Bone marrow (tissue), 2 donors: ENCODE measurements at places on chromosomes 5 and 9.

- DNase-seq = no peak
Observed at GRCh38 chr5:74945561-74946165, 79.5 kb upstream of the FAM169A start.

DNA sequence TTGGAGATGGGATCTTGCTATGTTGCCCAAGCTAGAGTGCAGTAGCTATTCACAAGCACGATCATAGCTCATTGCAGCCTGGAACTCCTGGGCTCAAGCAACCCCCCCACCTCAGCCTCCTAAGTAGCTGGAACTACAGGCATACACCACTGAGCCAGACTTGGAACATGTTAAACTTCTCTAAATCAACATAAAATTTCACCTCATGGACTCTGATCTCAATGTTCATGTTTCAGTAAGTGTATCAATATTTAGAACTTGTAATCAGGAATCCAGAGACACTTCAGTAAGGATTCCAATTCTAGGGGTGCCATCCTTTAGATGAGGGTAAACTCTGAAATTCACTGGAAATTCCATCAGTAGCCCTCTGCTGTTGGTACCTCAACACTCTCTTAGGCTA is 6.8 kb downstream of the GNE start:
- DNase-seq = no peak

- no peak for DNase-seq
Observed at GRCh38 chr5:126753227-126753626, 23.7 kb upstream of the LMNB1 start.

GRCh38 chr9:77163884-77164283 is 13.4 kb upstream of the VPS13A start:
- DNase-seq = no peak

DNA sequence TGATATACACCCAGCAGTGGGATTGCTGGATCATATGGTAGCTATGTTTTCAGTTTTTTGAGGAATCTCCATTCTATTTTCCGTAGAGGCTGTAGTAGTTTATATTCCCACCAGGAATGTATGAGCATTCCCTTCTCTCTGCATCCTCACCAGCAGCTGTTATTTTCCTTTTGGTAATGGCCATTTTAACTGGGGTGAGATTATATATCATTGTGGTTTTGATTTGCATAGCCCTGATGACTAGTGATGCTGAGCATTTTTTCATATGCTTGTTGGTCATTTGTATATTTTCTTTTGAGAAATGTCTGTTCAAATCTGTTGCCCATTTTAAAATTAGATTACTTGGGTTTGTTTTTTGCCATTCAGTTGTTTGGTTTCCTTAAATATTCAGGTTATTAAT is 11.2 kb upstream of the PPIC start:
- DNase-seq = no peak

DNA sequence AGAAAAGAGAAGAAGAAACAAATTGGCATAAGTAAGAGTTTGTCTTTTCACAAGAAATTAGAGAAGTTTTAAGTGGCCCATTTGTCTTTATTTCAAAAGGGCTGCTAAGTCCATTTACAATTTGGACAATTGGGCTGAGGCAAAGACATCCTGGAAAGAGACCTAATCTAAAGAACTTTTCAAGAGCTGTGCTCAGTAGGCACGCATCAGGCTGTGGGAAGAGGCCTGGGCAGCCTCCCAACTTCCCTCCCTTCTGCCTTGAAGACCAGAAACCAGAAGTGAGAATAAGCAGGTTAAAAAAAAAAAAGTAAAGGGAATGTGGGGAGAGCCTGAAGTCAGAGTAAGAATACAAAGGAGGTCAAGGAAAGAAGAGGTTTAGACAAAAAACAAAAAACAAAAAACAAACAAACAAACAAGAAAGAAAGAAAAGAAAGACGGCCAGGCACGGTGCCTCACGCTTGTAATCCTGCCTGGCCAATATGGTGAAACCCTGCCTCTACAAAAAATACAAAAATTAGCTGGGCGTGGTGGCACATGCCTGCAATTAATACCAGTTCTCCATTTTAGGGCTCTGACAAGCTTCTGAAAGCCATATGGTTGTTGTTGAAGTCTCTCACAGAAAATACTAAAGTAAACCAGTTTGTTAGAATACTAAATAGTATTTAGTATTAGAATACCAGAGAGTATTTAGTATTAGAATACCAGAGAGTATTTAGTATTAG is 48.0 kb upstream of the CEP78 start:
- DNase-seq = no peak

DNA sequence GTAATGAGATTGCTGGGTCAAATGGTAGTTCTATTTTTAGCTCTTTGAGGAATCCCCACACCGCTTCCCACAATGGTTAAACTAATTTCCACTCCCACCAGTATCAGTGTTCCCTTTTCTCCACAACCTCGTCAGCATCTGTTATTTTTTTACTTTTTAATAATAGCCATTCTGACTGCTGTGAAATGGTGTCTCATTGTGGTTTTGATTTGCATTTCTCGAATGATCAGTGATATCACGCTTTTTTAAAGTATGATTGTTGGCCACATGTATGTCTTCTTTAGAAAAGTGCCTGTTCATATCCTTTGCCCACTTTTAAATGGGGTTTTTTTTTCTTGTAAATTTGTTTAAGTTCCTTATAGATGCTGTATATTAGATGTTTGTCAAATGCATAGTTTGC is 73.5 kb downstream of the MTAP start:
- no peak for DNase-seq

DNA sequence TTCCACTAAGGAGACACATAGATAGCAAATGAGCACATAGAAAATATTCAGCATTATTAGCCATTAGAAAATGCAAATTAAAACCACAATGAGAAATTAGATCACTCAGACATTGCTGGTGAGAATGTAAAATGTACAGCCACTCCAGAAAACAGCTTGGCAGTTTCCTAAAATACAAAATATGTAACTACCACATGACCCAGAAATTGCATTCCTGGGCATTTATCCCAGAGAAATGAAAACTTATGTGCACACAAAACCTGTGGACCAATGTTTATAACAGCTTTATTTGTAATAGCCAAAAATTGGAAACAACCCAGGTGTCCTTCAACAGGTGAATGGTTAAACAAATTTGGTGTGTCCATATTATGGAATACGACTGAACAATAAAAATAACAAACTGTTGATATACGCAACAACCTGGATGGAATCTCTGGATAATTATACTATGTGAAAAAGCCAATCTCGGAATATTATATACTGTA is 34.8 kb upstream of the SHC3 start:
- no peak for DNase-seq

DNA sequence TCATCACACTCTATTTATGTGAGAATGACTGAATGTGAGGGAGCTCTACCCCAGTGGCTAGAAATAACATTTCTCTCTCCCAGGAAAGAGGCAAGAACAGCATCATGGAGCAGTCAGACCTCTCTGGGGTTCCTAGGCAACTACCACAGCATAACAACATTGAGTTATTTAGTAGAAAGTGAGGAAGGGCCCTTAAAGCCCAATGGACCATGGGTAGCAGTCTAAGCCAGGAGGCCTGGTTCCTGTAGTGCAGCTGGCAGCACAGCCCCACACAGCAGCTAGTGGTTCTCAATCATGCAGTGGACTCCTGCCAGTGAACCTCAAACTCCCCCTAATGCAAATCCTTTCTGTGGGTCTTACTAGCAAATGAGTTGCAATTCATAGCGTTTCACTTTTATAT is 55.3 kb downstream of the SPEF2 start:
- DNase-seq = no peak

DNA sequence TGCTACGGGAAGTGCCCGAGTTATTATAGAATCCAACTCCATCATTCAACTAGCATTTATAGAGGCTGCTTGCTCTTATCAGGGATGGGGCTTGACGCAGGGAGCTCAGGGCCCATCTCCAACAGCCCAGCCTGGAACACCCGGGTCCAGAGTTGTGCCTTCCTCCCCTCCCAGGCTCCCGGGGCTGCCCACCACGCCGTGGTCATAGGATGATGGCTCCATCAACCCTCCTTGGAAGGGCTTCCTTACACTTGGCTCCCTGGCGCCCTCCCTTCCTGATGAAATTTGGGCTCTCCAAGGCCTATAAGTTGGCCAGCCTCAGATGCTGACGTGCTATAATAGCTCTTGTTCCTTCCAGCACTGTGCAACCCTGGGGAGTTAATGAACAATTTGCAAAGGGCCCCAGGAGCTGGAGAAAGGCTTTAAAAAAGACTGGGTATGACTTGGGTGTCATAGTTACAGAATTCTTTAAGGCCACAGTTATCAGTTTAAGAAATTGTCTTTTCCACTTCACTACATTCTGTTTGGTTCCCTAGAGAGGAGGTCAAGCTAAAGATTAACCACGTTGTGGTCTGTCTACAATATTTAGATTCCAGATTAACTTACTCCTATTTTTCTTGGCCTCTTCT is 42.5 kb upstream of the GADD45G start:
- no peak for DNase-seq

- DNase-seq = no peak
Observed at GRCh38 chr9:127386249-127386648, 10.7 kb upstream of the SLC2A8 start.

- no peak for DNase-seq
Observed at GRCh38 chr5:71974165-71974564, 133.1 kb upstream of the MAP1B start.

- DNase-seq = no peak
Observed at GRCh38 chr5:112974901-112975300, 1.7 kb upstream of the DCP2 start.

DNA sequence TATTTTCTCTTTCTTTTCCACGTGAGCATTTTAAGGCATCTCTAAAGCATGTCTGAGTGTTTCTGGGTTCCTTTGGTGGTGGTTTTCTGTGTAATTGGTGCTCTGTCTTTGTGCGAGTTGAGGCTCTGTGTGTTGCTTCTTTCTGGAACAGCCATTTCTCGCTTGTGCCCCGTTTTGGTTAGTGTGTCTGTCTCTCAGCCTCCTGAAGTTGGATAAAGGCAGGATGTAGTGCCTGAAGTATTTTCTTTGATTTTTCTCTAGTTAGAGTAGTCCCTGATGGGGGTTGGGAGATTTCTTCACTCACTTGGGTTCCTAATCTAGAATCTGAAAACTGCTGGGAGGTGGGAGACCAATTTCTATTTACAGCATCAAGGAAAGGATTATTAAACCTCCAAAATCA is 129.7 kb upstream of the TMEM161B start:
- no peak for DNase-seq

- DNase-seq = no peak
Observed at GRCh38 chr9:114163517-114163951, 8.2 kb downstream of the COL27A1 start.
